HTR-8/SVneo (cell line): ENCODE measurements at places on chromosomes 4 and X.

GRCh38 chr4:179017581-179017980 lies 1575.3 kb upstream of the AGA start:
- no peak for DNase-seq

DNA sequence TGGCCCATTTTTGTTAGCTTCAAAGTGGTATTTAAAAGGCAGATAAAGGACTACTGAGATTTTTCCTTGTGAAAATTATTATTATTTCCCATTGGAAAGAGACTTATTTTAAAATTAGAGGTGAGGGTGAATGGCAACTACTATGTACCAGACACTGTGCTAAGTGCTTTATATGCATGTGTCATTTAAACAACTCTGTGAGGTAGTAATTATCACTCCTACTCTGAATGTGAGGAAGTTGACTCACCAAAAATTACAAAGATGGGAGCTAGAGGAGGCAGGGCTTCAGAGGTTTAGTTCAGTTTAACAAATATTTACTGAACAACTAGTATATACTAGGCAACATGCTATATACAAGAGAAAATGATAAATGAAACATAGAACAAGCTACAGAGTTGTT lies 78.2 kb downstream of the MSL3 start:
- no peak for DNase-seq

DNA sequence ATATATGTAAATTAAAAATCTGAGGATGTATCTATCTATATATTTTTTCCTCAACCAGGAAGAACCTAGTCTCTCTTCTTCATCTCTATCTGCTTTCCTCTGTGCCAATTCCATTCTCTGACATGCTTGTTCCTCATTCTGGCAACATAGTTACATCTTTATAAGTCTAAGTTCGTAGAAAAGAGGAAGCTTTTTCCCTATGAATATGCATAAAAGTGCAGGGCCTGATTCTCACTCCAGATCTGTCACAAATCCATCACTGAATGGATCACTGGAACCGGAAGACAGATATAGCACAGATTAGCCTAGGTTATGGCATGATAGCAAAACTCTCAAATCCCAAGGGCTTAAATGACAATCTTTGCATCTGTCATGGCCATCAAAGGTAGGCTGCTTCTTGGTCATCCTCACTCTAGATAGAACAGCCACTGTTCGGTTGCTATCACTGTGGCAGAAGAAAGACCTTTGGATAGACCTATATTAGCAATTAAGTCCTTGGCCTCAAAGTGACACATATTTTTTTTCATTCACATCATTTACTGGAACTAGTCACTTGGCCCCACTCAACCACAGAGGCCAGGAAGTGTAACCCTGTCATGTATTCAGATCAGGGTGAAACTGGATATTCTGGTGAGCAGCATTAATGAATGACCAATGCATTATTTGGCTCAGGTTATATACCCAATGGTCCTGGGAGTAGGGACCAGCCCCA lies 22.2 kb downstream of the DTHD1 start:
- no peak for DNase-seq

GRCh38 chr4:122781486-122781885 lies 45.1 kb upstream of the FGF2 start:
- DNase-seq, result no peak

GRCh38 chrX:9383655-9384054 lies 81.2 kb upstream of the TBL1X start:
- DNase-seq, result no peak

DNA sequence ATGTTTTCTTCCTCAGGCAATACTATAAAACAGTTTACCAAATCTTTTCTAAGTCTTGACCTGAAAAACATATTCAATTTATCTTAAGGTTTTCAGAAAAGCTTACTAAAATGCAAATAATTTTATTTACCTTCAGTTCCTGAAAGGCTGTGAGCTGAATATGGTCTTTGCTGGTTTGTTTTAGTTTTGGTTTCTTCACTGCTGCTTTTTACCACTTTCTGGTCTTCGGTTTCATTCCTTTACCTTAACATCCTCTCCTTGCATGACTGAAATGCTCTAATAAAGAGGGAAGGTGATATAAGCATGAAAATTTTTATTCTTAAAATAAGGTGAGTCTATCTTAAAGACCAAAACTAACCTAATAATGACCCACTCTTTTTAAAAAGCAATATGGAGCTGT lies 97.1 kb upstream of the NRK start:
- DNase-seq, result no peak
